T-helper 17 cell (primary cell): ENCODE measurements at places on chromosomes 3 and 15.
A peak's percentile ranks its signal among the peaks of the same experiment; 100 is the strongest.

DNA sequence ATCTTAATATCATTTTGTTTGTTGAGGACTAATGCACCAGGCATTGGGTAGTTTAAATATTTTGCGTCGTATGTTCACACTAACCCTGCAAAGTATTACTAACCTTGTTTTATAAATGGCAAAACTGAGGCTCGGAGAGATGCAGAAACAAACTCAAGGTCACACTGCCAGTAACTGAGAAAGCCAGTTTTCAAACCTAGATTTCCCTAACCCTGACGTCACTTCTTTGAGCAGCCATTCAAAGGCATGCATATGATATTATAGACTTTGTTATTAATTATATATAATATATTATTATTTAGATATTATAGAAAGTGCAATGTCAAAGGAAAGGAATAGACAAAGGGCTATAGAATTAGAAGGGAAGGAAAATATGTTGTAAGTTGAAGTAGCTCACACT lies 167.6 kb upstream of the EOMES start:
- DNase-seq, result no peak

DNA sequence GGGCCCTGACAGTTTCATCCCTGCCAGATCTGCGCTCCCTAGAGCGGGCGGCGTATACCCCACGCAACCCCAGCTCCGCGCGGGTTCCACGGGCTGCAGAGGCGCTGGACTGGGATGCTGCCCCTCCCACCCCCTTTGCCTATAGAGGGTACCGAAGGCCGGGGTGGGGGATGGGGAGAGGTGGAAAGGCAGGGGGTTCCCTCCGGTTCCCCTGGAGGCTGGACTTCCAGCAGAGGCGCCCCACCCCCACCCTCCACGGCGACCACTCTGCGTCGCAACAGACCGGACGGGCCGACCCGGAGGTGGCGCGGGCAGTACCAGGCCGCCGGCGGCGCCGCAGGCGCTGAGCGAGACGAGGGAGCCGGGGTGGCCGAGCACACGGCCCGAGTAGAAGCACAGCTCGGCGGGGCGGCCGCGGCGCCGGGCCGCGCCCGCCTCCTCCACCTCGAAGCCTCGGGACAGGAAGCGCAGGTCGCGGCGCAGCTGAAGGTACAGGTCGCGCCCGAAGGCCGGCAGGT lies 995 bp downstream of the ADAMTS17 start:
- DNase-seq, result no peak

DNA sequence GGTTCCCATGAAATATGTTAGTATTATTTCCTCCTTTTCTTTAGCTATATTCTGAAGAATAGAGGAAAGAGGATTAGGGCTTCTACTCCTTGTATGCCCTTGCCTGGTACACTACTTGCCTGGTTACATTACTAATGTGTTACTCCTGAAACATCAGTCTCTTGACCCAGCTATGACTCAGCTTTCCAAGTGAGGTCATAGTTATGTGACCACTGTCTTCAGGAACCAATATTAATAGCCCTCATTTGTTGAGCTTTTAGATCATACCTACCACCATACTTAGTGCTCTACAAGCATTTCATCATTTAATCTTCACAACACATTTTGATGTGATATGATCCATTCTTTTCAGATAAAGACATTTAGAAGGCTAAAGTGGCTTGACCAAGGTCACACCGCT lies 60.3 kb downstream of the CMSS1 start:
- no peak for DNase-seq

DNA sequence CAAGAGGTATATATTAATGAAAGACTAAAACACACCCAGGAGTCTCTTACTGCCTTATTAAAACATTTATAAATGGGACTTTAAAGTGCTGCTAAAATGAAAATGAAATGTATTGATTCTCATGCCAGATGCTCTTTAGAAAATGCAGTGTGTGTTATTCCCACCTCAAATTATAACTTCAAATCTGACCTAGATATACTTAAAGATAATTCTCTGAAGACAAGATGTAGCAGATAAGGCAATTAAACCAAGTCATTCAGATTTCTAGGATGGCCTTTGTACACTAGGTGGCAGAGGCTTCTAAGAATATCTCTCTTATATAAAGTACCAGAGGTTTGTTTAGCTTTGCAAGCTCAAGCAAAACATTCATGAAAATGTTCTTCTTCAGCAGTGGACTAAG lies 26.9 kb upstream of the GOLGA8B start:
- DNase-seq, result no peak

DNA sequence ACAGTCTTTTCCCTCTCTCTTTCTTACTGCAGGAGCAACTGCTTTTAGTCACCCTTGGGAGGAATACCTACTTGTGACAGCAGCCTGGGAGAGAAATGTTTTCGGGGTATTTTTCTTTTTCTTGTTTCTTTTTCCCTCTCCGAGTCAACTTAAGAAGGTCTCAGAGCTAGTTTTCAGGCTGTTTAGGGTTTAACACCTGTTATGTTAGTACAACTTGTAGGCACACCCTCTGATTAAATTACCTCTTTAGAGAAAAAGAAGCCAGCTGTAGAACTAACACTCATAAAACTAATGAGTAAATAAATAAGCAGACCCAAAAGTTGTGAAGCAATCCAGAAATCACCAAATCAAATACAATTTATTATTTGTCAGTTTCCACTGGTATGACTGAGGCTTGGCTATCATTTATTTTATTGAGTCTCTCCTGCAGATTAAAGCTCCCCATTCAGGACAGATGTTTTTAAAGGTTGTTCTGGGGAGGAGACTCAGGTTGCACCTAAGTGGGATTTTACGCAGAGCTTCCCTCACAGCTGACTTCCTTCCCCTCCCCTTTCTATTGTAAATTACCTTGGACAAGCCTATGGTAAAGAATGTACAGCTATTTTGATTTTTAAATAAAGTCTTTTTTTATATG lies 112.5 kb downstream of the FOXB1 start:
- no peak for DNase-seq

GRCh38 chr3:195249858-195250464 lies 21.0 kb downstream of the XXYLT1 start:
- no peak for DNase-seq

DNA sequence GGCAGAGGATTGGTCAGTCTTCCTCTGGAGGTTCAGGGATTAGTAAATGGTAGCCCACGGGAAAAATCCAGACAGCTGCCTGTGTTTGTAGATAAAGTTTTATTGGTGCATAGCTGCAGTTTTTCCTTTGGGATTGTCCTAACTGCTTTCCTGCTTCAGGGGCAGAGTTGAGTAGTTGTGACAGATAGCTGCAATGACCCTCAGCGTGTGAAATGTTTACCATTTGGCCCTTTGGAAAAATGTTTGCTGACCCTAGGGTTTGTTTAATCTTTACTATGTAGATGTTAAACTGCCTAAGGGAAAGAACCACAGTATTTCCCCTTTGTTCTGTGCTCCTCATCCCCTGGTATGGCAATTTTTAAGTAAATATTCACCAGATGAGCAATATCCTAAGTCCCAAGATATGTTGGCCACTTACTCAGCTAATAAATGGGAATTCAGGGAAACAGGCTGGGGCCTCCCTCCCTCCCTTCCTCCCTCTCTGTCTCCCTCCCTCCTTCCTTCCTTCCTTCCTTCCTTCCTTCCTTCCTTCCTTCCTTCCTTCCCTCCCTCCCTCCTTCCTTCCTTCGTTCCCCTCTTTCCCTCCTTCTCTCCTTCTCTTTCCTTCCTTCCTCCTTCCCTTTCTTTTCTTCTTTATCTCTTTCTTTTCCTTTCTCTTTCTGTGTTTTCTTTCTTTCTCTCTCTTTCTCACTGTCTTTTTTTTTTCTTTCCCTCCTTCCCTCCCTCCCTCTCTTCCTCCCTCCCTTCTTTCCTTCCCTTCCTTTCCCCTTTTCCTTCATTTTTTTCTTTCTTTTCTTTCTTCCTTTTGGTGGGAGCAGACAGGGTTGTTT lies 234.6 kb upstream of the BHLHE40 start:
- DNase-seq, result no peak

GRCh38 chr15:84752700-84753099 lies 4.3 kb downstream of the ZNF592 start:
- DNase-seq, result no peak

GRCh38 chr3:39260957-39261356 lies 18.9 kb downstream of the CX3CR1 start:
- DNase-seq, result peak; percentile 41

GRCh38 chr3:97928986-97929385 lies 43.2 kb downstream of the RIOX2 start:
- DNase-seq, result no peak

DNA sequence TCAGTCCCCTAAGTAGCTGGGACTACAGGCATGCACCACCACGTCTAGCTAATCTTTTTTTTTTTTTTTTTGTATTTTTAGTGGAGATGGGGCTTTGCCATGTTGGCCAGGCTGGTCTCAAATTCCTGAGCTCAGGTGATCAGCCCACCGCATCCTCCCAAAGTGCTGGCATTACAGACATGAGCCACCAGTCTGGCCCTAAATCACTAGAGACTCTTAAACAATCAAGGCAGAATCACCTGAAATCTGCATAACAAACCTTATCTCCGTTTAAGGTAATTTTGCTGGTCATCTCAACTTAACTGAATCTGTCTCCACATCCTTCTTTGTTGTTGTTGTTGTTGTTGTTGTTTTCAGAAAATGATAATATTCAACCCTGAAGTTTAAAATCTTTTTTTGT lies 5.6 kb upstream of the TRMT10C start:
- no peak for DNase-seq

- no peak for DNase-seq
These were observed 5.7 kb upstream of the CSPG4 start for GRCh38 chr15:75718328-75718727.

DNA sequence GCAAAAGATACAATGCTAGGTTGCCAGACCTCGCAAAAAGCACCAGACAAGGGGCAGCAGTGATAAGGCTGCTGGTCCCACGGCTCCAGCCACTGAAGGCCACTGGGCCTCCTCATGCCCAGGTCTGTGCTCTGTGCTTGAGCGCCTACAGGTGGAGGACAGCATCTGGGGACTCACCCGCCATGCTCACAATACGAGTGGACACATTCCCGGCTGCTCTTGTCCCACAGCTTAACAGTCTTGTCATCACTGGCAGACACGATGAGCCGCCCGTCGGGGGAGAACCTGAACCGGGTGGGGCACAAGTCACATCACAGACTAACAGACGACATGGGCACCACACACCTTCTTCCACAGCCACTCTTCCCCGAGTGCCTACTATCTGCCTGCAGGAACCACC lies 7.4 kb downstream of the POC1A start:
- no peak for DNase-seq

GRCh38 chr3:143839980-143840379 lies 8.3 kb downstream of the SLC9A9 start:
- no peak for DNase-seq

DNA sequence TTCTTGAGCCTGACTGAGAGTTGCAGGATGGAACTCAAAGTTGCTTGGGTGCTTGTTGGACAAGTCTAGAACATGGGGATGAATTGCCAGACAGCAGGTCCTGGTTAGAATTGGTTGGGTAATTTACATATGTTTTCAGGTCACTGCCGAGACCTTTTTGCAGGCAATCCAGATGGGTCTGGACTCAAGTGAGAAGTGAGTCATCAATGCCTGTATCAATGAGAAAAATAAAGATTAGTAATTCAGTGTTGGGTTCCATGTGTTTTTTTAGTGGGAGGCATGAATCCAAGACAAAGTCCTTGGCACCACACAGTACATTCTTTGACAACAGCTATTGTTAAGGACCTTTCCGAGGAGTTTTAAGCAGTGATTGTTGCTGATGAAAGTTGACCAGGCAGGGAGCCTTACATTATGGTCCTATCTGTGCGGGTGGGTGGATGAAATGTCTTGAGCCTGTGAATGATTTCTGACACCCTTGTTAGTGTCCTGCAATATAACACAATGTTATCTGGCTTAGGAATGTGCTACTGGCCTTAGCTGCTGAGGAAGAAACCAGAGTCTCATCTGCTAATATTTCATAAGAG lies 77.7 kb downstream of the CRYGS start:
- no peak for DNase-seq

DNA sequence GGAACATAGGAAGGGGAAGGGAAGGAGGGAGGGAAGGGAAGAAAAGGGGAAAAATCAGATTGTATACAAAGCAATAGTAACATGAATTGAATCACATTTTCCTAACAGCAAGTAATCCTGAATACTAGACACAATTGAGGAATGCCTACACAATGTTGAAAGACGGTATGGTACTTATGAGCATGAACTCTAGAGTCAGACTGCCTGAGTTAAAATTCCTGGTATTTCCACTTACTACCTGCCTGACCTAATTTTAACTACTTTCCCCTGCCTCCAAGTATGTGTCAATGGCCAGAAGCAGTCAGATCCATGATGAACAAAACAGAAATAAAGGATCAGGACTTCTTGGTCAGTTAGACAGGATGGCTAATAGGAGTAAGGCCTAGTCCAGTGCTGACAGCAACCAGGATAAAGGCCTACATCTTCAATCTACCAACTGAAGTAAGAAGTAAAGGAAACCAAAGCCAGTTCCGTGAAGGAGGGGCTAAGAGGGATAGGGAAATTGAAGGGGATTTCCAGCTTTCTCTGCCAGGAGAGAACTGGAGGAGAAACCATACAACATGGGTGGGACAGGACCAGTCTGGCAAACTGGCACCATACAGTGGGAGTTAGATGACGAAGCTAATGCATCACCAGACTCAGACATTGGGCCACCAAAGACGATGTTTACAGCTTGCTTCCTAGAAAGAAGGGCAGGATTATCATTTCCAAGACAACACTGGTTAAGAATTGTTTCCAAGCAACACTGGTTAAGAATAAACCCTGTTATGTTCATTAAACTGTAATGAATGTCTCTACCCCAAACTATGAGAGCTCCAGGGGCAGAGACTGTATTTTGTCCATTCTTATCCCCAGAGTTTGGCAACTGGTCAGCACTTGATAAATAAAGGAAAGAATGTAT lies 151.6 kb upstream of the UBE2E2 start:
- no peak for DNase-seq

DNA sequence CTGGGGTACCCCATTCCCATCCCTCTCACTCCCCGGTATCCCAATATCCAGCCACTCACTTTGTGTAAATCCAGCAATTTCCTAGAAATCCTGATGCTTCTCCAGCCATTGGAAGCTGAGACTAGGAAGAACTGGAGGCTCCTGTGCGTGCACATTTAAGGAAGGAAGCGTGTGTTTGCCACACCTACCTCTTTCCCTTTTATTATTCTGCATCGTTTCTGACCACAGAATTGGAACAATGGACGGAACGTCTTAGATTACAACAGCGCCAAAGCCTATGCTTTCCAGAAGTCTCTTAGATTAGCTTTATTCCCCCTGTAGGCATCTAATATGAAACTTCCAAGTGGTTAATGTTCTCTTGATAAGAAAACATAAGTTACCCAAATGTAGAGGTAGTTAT lies 234.8 kb upstream of the TRIM42 start:
- no peak for DNase-seq

GRCh38 chr3:62376454-62376720 lies 3.0 kb upstream of the FEZF2 start:
- DNase-seq, result no peak
